ENCODE measurements at places on chromosomes 5 and 9.

- DNase-seq, result no peak
Observed at GRCh38 chr9:69044240-69045219, 9.0 kb downstream of the FXN start.

GRCh38 chr5:180348336-180348735 is 4.8 kb downstream of the GFPT2 start:
- no peak for DNase-seq

DNA sequence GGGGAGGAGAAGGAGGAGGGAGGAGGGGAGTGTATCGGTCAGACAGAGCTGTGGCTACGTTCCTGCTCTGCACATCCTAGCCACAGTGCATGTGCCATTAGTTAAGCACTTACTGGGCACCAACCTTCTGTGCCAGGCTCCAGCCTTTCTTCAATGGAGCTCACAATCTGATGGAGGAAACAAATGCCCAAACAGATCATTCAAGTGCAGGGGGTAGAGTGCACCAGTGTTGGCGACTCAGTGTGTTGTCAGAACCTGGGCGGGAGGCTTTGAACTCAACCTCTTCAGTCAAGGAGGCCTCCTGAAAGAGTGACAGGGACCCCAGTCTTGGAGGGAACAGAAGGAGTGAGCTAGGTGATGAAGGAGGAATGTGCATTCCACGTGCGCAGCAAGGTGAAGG is 51.9 kb upstream of the SHB start:
- DNase-seq, result no peak

- DNase-seq, result no peak
Observed at GRCh38 chr9:27453860-27454553, 70.1 kb upstream of the IFNK start.

DNA sequence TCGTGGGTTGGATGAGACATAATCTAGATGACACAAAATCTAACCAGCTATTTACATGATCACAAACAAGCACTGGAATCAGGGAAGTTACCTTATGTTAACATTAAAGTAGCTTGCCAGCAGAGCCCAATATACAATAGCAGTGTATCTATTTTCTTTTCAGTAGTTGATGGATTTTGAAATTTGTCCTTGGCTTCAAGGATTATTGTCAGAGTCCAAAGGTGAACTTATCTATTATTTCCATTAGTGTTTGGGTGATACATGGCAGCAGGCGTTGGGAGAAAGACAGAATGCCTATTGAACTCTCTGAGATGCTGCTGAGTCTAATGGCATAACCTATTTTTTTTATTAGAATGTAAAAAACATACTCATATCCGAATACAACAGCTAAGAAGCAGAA is 223.2 kb upstream of the ACTBL2 start:
- no peak for DNase-seq

GRCh38 chr5:164671640-164672039 is 1166.2 kb downstream of the MAT2B start:
- no peak for DNase-seq
